NCI-H2029 (cell line): ENCODE measurements at places on chromosomes 12 and 14.

DNA sequence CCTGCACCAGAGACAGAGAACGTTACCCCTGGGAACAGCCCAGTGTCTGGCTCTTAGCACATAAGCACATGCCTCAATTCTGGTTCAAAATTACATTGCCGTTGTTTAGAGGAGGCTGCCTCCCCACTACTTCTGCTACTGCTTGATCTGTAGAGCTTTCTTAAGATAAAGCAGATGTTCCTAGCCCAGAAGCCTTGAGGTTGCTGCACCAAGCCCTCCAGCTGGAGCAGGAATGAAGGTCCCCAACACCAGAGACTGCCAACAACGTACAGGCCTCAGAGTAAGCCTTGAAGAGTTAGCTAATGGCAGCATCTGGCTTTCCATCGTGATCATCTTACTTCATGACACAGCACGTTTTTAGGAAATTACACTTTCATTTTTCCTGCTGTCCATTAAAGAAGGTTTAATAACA is 34.7 kb upstream of the AMIGO2 start:
- no peak for DNase-seq

DNA sequence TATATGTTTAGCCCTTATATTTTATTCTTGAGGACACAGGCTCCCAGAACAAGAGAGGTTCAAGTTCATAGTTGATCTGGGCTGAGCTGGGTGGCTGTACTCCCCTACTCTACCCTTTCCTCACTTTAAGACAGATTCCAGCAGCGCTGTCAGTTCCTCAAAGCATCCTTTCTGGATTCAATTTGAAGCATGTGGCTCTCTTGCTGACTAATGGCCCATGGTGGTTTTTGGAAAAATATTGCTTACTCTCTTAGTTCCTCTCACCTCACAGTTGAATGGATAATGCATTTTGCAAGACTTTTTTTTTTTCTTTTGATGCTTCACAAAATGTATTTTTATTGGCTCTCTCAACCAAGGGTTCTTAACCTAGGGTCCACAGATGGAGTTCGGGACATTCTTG is 4.1 kb downstream of the PELI2 start:
- DNase-seq: no peak

DNA sequence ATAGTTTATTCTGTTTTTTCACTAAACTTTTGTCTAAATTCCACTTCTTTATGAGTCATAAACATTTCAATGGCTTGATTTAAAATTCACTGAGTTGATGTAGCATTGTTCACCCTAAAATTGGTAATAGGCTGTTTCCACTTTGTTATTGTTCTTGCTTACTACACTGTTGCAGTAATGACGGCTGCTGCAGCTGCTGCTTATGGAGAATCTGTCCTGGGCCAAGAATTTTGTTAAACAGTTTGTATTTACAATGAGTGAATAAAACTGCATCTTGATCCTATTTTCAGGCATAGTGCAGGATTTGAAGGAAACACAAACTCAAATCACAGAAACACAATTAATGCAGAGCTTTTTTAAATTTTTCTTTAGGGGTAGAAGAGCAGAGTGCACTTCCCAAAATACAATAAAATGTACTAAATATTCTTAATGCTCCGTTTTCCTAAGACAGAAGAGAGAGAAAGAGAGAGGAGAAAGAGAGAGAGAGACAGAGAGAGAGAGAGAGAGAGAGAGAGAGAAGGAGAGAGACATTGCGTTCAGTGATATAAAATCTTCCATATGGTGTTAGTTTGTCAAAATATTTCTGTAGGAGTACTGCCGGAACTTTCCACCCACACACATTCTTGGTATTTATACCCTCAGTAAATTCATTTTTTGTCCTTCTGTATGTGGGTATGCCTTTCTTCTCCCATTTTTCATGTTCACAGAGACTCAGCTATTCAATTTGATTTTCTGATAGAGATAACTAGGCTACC is 266.4 kb downstream of the LRFN5 start:
- DNase-seq: no peak

- DNase-seq: no peak
These were observed 1.5 kb downstream of the MTERF2 start for GRCh38 chr12:106985479-106985878.

DNA sequence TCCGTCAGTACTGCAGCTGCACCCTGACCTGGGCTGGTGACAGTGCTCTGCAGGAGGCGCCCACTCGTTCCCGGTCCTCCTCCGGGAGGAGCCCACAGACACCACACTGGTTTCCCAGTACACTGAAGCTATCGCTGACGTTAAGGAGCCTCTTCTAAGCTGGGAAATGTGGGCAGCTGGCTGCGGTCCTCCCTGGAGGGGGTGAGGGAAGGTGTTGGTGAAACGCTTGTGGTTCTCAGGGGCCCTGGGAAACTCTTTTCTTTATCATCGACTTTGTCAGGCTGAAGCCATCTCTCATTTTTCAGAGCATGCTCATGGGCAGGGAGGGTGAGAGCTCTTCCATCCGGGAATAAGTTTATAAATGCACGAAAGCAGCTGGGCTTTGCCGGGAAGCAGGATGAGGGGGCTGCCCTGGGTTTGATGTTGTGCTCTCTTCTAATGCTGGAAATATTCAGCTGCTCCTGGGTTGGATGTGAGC is 176.0 kb downstream of the CHST11 start:
- DNase-seq: no peak

- DNase-seq: no peak
These were observed 93.0 kb downstream of the PPP1R12A start for GRCh38 chr12:79841878-79842265.

- no peak for DNase-seq
These were observed 24.8 kb downstream of the GOLGA3 start for GRCh38 chr12:132803888-132804287.

DNA sequence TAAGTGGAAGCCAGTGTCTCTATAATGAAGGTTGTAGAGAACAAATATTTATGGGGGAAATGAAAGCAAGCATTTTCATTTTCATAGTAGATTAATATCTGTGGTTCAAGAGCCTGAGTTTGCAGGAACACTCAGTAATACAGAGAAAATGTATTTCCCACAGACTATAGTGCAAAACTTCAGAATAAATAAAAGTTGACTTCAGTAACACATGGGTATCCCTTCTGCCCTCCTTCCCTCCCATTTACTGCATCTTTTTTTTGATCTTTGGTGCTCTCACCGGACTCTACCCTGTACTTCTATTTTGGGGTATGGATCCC is 75.3 kb upstream of the AMN1 start:
- no peak for DNase-seq

GRCh38 chr14:95253039-95253630 is 66.6 kb downstream of the CLMN start:
- DNase-seq: no peak

- no peak for DNase-seq
These were observed 784.6 kb downstream of the LRFN5 start for GRCh38 chr14:42391146-42391834.

DNA sequence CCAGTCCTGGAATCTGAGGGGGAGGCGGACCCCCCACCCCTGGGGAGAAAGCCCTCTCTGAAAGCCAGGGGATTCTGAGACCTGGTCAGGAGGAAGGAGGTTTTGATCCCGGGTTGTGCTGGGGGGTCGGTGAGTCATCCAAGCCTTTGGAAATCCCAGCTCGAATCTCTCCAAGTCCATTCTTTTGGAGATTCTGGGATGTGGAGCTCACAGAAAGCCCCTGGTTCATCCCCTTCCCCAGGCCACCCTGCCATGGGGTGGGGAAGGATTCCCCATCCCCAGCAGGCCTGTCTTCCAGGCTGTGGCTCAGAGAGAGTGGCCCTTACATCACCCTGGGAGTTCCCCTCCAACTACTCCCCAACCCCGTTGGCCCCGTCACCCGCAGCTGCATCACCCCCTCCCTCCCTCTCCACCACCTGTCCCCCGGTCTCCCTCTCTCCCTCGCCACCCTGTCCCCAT is 14.3 kb downstream of the EXOC3L4 start:
- DNase-seq: no peak

DNA sequence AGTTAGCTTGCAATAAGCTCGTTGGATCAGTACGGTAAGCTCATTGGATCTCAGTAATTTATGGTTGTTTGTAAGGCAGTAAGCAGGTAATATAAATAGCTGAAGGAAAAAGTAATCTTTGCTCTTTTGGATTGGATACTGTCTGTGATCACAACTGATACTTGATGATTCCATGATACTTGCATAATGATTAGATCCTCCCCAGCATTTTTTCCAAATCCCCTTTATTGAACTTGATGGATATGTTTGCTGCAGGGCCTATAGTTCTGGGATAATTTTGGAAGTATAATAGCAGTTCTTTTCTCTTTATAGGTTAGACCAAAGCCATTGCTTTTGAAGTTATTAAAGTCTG is 5.2 kb downstream of the MDM2 start:
- no peak for DNase-seq

DNA sequence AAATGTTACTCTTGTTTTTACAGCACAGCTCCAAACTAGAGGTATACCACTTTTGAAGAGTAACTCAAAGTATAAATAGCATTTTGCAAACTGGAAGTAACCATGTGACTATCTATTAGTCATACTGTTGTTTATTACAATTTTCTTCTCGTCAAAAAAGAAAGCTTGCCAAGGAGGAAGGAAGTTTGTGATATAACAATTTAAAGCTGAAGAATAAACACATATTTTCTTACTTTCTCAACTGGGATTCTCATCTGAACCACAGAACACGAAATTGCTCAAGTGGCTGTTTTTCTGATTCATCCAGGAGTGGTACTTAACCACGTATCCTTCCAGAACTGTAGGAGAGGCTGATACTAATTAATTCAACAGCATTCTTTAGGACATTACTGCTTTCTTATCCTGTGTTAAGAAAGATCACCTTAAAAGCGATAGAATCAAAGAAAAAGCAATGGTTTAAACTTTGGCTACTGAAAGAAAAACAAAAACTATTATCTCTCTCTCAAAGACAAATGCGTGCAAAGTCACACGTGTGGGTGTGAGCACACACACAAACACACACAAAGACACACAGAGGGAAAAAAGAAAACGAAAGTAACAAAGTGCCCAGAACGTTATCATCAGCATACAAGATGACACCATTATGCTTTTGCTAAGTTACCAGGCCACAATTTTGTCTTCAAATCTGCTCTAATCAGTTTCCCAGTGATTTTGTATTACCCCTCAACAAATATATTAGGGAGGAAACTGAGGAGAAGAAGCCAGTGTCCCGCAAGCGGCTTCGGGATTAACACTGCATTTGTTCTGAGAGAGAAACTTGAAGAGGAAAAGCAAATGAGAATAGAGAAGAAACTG is at the start of gene CLEC2B:
Gene CLEC2B, minus strand, starts transcription at position 48 of the 855 bp plus-strand sequence.
- DNase-seq: no peak

- DNase-seq: no peak
These were observed 46.7 kb upstream of the EVL start for GRCh38 chr14:100018482-100018881.

GRCh38 chr14:37168721-37169120 is 3.7 kb downstream of the SLC25A21 start:
- no peak for DNase-seq

- no peak for DNase-seq
These were observed 528.9 kb downstream of the TMEM121 start for GRCh38 chr14:106055289-106055688.

DNA sequence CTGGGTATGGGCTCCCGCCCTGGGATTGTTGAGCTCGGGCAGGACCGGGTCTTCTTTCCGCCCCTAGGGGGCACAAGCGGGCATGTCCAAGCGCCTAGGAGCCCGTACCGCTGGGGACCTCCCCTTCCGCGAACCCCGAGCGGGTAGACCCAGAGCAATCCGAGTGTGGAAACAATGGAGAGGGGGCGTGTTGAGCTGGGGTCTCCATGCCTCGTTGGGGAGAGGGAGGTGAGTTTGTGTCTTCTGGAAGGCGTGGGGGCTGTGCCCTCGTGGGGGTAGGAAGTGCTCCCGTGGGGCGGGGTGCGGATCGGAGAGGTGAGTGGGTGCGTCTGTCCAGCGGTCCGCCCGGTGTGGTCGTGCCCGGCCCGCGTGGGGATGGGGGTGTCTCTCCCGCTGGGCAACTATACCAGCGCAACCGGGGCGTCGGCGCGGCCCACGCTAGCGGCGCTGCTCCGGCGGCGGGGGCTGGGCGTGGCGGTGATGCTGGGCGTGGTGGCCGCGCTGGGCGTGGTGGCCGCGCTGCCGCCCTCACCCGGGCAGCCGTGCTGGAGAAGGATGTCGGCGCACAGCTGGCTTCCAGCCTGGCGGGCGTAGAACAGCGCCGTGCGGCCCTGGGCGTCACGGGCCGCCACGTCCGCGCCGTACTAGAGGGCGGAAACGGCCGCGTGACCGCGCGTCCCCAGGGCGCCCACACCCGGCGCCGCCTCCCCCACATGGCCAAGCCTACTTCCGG is 12.2 kb downstream of the AGAP2 start:
- peak; percentile 81 for DNase-seq

- DNase-seq: peak; percentile 83
These were observed 192.6 kb upstream of the BCL2L14 start for GRCh38 chr12:11877869-11878780.

DNA sequence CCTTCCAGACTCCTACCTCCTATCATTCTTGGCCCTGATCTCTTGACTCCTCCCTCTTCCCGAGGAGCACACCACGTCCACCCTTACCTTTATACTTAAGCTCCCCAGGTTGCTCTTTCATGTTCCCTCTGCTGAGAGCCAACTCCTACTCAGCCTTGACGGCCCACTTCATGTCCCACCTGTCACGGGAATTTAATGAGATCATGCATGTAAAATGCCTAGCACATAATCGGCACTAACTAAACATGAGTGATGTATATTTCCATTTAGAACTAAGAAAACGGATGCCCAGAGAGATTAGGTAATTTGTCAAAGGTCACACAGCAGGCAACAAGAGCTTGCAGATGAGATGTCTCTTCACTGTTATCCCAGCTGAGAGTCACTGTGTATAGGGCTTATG is 45.1 kb downstream of the NOS1 start:
- no peak for DNase-seq

DNA sequence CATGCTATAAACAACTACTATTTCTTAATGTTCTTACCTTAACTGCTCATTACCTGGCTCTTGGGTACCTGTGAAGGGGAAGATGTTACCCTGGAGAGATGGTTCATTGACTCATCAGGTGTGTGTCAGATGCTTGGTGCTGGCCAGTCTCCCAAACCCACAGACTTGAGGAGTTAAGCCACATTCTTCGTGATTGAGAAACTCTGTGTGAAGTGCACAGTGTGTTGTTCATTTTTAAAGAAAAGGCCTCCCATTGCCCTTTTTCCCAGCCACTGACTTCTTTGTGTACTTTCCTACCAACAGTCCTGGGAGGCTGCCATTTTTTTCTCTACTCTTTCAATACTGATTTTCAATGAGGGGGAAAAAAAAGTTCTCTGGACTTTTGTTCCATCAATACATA is 3.2 kb downstream of the MGST1 start:
- DNase-seq: no peak

GRCh38 chr12:87953256-87953860 is 75.8 kb downstream of the C12orf50 start:
- DNase-seq: peak; percentile 57
